ENCODE measurements at places on chromosomes 12 and 14.

DNA sequence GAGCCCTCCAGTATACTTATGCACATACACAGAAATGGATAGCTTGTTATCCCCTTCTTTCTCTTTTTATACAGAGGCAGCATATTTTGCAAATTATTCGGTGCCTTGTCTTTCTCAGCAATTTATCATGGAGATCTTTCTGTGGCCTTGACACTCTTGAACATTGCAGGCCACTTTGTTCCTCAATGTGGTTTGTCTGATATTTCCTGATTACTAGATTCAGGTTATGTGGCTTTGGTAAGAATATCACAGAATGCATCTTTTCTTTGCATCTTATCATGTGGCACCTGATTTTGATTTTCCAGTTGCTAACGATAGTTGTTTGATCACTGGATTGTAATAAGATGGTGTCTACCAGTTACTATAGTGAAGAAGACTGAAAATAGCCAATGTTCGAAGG is 7.1 kb upstream of the SNRPF start:
- no peak for DNase-seq

DNA sequence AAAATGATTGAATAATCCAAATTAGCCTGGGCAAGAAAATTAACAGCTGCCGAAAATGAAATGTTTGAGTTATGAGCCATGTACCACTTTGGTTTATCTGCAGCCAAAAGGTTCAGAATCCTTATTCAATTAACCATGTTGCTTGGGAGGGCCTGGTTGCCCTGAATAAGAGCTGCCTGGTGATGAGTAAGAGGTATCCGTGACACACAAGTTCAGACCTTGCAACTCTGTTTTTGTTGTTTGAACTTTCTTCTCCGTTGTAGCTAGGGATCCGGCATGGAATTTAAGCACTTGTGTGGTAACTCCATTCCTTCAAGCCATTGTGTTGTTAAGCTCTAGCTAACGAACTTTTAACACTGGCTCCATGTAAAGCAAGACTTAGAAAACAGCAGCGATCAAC is 35.7 kb downstream of the FOXA1 start:
- DNase-seq = no peak

DNA sequence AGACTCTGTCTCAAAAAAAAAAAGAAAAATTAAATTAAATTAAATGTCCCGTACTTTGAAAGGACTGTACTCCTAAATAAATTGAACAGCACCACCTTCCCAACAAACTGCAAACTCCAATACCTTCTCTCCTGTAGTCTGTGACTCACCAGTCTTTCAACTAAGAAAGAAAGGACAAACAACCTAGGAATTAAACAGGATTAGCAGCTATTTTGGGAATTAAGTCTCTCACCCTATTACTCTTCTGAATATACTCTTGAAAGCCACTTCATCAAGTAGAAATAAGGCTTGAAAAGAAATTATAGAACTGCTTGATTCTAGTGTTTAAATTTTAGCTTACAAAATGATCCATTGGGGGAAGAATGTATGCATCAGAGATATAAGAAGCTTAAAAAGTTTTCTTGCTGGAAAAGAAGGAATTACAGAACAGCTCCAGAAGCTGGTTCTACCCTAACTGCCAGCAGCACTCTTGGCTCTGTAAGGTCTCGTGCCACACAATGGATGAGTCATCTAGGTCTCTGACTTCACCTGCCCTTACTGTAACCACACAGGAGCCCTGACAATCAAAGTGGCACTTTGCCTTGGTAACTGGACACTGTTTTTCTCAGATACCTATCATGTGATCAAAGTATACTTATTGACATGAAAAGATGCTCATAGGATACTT is 57.0 kb upstream of the CERS5 start:
- DNase-seq = peak; percentile 80

DNA sequence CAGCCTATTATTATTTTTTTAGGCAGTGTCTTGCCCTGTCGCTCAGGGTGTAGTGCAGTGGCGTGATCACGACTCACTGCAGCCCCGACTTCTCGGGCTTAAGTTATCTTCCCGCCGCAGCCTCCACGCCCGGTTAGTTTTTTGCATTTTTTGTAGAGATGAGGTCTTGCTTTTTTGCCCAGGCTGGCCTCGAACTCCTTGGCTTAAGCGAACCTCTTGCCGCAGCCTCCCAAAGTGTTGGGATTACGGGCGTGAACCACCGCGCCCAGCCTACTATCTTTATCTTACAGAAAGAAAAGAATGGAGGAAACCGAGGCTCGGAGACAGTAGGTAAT is 507 bp upstream of the PTPN11 start:
- no peak for DNase-seq

- no peak for DNase-seq
Observed at GRCh38 chr12:116142936-116143898, 134.3 kb downstream of the MED13L start.

- DNase-seq = no peak
Observed at GRCh38 chr12:7716381-7716780, 5.1 kb downstream of the DPPA3 start.

DNA sequence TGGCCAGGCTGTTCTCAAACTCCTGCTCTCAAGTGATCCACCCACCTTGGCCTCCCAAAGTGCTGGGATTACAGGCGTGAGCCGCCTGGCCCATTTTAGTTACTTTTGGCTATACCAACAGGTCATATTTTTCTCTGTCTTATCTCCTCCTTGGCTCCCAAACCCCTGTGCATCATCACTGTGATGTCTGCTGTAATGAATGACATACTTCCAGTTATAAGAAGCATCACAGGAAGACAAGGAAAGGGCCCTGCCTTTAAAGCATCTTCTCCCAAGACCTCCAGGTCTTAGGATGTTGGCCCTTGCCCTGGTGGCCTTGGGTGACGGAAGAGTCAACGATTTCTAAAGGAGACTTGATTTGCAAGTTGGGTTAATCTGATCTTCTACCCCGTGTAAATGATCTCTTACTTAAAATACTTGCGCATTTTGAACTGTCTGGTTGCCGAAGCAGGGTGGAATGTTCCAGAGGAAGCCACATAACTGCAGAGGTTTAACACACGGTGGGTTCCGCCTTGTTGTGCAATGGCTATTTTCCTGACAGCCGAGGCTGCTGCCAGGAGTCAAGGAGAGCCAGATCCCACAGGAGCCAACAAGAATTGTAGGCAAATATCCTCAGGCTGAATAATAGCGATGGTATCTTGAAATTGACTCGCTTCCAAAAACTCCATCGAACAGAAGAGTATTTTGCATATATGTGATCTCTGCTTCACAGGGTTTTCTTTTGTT is 55.7 kb upstream of the PLXNC1 start:
- DNase-seq = no peak

- peak; percentile 96 for DNase-seq
Observed at GRCh38 chr14:90645842-90646443, 170.3 kb downstream of the TTC7B start.

GRCh38 chr14:60106339-60106738 is 14.6 kb downstream of the PCNX4 start:
- DNase-seq = no peak

GRCh38 chr12:109253913-109254544 is 55.1 kb downstream of the FOXN4 start:
- no peak for DNase-seq

- no peak for DNase-seq
Observed at GRCh38 chr12:75452675-75453330, 27.8 kb upstream of the GLIPR1 start.

- no peak for DNase-seq
Observed at GRCh38 chr14:99568567-99569560, 35.1 kb downstream of the CCDC85C start.

DNA sequence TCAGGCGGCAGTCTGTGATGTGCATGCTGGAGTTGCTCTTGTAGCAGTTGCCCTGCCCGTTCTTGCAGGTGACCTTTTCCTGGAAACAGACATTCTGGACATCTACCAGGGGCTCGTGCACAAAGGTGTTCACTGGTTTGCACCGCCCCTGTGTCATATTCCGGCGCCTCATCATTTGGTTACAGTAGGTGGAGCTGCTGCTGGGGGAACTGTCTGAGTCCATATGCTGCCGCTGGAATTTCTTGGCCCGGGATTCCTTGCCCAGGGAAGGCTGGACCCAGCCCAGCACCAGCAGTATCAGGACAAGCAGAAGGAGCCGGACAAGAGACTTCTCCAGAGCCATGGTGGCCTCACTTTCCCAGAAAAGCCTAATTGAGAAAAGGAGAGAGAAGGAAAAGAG is 918 bp downstream of the RNASE1 start:
- no peak for DNase-seq

DNA sequence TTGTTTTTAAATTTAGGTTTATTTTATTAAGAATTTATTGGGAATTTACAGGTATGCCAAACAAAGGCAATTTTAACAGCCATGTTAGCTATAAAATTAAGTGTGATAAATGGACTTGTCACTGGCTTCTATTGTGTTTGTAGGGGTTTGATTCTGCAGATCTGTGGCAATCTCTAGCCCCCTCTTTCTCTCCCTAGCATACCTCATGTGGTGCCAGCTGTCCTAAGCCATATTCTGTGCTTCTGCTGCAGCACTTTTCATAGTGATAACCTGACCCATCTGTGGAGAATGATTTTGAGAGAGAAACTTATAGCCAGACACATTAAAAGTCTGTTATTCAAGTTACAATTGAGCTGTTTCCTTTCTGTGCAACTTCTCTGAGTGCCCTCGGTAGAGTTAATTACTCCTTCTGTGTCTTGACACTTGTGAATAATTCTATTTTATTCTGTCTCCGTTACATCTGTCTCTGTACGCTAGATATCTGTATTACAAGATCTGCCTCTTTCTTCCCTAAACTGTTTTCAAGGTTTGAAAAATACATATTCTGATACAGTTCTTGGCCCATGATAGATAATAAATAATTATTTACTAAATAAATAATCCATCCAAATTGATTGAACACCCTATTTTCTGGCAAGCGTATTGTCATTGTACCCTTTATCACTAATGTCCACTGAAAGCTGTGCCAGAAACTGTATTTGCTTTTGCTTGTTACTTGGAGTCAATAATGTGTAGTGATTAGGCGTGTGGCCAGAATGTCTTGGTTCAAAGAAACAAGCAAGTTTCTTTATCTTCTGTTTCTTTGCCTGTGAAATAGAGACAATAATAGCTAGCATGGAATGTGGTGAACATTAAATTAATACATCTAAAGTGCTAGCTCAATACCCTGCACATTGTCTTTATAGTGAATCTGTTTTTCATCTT is 40.0 kb downstream of the FRS2 start:
- DNase-seq = no peak

DNA sequence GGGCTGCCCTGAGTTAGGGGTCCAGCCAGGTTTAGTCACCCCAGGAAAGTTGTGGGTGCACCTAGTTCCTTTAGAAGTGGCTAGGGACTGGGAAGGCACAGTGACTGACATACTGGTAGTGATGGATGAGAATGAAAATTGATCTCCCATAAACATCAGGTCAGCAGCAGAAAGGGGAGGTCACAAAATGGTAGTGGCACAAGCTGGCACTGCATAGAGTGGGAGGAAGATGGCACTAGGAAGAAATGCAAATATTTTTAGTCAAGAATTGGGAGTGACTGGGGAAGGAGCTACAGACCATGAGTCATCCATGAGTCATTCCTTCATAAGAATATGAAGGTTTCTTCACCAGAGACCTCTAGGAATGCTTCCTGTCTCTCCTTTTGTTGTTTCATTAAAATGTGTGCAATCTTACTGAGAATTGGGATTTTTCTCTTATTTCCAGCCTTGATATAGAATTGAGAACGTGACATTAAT is 198.3 kb upstream of the AMIGO2 start:
- DNase-seq = no peak

DNA sequence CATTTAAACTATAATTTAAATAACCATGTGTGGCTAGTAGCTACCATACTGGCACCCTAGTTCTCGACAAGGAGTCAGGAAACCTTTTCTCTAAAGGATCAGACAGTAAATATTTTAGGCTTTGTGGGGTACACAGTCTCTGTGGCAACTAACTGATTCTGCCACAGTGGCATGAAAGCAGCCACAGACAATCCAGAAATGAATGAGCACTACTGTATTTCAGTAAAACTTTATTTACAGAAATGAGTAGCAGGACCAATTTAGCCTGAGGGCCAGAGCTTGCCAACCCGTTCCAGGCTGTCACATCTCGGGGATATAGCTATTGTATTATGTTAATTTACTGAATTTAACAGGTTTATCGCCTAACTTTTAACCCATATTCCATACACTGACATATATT is 278.7 kb downstream of the ITPR2 start:
- no peak for DNase-seq

DNA sequence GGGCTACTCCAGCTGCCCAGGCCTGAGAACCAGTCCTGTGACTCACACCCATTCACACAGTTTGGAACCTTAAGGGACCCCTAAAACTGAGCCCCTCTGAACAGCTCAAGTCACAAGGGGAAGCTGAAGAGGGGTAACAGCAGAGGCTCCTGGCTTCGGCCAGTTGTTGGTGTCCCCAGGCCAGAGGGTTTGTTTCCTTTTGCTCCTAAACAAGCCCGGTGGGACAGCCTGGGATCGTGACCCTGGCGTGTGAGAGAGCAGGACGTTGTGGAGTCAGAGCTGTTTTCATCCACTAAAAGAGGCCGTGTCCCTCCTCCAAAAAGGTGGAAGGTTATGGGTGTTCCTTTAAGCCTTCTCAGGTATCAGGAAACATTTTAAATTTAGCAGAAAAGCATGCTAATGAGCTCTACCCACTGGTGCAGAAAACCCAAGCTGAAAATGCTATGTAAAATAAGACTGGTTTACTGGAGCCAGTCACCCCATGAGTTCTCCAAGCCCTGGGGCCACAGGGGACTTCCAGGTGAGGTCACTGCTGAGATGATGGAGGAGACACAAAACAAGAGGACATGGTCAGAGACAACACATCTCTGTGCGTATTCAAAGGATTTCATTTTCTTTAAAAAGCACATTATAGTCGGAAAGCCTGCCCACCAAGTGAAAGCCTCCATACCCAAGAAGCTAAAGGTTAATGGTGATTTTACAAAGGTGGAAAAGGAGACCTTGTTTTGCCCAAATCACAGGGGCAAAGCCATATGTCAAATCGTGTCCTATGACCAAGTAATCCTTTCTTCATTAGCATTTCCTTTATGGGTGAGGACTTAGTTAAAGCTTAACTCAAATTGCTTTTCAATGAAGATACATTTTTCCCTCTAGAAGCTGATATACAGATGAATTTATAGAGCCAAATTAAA is 14.1 kb downstream of the PRKAB1 start:
- DNase-seq = no peak

DNA sequence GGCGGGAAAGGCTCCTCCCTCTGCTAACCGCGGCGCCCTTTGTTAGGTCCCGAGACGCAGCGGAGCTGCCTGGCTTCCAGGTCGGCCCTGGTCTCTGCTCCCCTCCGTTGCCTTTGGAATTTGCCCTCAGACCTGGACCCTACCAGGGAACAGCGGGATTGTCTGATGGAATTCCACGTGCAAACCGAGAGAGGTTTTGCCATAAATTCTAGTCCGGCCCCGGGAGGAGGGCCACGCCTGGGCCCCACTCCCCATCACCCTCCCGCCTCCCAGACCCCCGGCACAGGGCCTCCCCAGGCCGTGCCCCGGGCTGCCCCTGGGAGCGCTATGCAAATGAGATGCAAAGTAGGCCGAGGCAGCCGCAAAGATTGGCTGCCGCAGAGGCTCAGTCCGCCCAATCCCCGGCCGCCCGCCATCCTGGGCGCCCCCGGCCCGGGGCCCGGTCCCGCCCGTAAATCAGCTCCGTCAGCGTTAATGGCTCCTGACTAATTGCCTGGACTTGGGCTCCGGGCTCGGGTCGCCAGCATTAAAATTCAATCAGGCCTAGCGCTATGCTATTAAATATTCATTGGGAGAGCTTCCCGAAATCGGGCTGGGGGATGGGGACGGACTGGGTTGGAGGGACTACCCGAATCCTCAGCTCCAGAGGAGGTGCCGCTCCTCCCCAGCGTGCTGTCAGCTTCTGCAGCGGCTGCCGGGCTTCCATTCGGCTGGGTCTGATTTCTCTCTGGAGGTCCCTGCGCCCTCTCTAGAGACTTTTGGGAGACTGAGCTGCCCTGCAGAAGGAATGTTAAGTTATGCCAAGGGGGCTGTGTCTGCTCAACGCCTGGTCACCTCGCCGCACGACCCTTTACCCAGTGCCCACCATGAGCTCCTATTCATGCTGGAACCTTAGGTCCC is 15.7 kb upstream of the FIGNL2 start:
- peak; percentile 97 for DNase-seq
